ENCODE measurements at places on chromosomes 3 and 15.

DNA sequence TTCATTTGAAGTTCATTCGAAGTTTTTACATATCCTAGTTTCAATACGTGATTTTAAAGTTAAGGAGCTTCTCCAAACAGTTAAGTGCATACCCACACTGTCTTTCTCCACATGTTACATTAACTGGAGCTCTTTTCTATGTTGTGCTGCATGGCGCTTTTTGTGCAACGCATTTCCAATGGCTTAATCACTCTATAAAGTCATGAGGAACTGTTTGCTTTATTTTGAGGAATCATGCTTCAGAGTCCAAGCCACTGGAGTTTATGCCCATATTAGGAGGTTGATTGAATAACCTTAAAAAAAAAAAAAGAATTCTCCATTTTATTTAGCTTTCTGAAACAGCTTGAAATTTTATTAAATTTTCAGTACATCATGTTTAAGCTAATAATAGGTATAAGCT is 109.4 kb upstream of the MBNL1 start:
- no peak for DNase-seq

GRCh38 chr3:149310796-149311534 is 22.5 kb downstream of the TM4SF18 start:
- DNase-seq: no peak

DNA sequence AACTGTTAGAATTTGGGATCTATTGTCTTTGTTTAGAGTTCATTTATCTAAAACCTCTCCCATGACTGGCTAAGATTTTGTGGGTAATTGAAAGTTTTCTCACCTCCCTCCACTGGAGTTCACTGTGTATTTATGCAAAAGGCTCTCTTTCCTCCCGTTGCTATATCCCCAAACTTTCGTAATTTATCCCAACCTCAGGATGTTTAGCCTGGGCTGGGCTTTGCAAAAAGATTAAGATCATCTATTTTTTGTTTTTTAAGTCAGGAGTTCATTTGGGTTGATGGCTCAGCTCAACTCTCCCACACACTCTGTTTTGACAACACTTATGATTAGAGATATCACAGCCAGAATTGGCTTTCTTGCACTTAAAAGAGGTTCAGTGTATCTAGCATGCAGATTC is 27.0 kb downstream of the SUCNR1 start:
- no peak for DNase-seq

DNA sequence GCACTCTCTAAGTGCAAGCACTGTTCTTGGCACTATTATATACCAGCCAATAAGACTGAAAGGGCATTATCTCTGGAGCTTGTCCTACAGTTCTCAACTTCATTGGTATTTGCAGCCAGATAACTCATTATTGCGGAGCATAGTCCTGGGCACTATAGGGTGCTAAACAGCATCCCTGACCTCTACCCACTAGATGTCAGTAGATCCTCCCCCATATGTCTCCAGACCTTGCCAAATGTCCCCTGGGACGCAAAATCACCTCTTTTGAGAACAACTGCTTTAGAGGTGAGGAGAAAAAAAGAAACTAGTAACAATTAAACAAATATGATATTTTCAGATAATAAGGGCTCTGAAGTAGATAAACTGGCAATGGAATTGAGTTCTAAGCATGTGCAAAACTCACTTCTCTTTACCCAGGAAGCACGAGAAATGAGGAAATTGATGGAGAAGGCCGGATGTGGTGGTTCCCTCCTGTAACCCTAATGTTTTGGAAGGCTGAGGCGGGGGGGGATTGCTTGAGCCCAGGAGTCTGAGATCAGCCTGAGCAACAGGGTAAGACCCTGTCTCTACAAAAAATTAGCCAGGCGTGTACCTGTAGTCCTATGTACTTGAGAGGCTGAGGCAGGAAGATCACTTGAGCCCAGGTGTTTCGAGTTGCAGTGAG is 61.4 kb downstream of the FRMD4B start:
- no peak for DNase-seq
